ENCODE measurements at places on chromosomes 12 and 14. TPM values are rescaled to one million over a fixed set of nuclear protein-coding genes. Genes with fewer than 3 reads are reported as not detected.

Gene LRTM2
- not detected for total RNA-seq

Gene SYCP3
- 0.39 TPM for total RNA-seq

Gene AHNAK2
- 164 TPM for total RNA-seq

Gene BICDL1
- total RNA-seq: not detected

Gene RNASE7
- total RNA-seq: not detected

Gene TRHDE
- 0.39 TPM for total RNA-seq

Gene ADGRD1
- 0.39 TPM for total RNA-seq

All from subcutaneous preadipocyte (primary cell).